ENCODE measurements at places on chromosomes 4 and X.

DNA sequence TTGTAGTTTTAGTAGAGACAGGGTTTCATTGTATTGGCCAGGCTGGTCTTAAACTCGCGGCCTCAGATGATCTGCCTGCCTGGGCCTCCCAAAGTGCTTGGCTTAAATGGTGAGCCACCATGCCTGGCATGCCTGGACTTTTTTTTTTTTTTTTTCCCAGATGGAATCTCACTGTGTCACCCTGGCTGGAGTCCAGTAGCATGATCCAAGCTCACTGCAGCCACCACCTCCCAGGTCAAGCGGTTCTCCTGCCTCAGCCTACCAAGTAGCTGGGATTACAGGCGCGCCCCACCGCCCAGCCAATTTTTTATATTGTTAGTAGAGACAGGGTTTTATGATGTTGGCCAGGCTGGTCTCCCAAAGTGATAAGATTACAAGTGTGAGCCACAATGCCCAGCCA is 8.4 kb downstream of the UBE2K start:
- peak; percentile 48 for DNase-seq

DNA sequence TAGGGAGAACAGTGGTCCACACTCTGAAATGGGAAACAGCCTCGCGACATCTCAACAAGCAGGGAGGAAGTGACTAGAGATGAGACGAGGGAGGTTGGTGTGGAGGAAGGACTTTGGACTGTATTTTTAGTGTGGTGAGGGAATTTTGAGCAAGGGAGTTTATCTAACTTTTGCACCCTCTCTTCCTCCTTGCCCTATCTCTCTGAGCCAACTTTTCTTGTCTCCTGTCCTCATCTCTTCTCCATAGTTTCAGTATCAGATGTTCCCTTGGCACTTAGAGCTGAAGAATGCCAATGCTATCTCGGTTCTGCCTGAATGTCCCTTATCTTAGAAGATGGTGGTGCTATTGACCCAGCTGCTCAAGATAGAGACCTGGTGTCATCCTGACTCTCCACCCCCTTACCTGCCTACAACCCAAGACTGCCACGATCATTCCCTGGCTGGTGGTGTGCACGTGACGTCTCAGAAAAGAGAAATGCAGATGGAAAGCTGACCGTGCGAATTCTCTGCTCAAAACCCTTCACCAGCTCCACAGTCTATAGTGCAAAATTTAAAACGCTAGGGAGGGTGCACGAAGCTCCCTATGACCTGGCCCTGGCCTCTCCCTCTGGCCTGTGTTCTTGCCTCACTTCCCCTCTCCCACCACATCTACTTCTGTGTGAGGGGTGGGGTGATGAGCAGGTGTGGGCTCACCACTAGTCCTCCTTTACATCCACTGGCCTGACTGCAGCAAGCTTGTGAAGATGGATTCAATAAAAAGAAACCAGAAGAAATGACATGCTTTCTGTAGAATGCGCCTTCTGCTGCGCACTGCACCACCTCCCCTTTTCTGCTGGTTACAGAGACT is 20.9 kb downstream of the MPP1 start:
- DNase-seq: no peak

DNA sequence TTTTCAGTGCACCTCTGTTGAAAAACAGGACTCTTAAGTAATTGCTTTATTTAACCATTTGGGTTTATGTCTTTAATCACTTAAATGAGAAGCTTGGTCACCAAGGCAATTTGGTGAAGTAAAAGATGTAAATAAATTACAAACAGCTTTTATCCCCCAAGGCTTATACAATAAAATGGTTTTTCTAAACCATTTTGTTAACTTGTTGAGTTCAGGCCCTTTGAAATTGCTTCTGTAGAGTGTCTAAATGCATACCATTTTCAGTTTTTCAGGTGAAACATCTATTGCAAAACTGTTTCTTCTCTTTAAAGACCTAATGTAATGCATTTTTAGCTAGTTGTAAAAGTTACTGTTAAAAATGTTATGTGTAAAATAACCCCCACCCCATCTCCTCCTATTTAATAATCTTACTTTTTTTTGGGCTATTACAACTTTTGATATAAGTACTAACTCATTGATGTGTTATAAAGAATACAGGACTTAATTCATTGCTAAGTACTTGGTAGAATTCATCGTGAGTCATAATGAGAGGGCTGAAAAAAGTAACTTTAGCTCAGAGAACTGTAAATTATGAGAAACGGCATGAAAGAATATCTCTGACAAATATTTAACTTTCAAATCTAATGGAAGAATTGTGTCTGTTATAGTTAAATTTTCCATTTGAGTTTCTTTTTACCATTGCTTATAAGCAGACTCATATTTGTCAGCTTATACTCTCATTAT is 4.5 kb downstream of the RAPGEF2 start:
- DNase-seq: no peak

GRCh38 chrX:8870411-8870810 is 69.2 kb upstream of the FAM9A start:
- no peak for DNase-seq

GRCh38 chr4:77473509-77473908 is 132.1 kb upstream of the CXCL13 start:
- no peak for DNase-seq

DNA sequence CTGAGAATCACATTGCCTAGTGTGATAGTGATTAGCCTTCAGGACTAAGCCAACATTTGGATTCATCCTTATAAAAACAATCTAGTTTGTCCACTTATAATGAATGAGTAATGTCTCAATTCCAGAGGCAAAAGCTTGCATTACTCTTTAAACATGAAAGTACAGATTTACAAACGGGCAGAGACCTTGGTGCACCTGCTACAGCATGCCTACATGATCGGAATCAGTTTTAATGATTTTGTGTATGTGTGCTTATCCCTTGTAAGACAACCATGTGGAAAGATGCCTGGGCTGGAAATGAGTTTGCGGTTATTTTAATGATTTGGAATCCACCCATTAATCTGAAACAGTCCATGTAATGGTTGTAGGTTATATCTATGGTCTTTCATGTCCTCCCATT is 572.7 kb downstream of the KLHL13 start:
- DNase-seq: no peak

- DNase-seq: no peak
These were observed 18.3 kb upstream of the PRDM8 start for GRCh38 chr4:80178964-80179363.

DNA sequence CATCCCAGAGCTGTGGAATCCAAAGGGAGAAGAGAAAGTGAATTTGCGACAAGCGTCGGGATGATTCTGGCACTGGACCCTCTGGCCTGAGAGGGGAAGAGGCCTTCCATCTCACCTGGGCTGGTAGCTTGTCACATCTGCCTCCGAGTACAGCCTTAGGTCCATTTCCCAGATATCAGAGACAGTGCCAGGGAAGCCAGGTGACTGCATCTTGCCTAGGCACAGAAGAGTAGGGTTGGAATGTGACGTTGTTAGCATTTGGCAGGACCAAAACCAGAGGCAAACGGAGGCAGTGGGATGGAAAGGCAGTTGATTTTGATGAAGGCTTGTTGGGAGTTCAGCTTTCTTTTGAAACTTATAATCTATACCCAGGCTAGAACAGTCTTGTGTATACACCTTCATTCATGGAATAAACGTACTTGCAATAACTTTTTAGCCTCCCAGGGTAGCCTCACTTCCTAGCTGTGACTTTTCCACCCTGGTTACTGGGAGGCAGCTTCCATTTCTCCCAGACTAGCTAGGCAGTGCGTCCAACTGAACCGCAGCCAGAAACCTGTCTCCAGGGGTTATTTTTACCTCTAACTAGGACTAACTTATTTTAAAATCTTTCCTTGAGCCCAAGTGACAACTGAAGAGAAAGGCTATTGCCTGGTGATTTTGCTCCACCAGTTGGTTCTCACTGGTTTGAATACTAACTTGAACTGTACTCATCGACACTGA is 5.9 kb downstream of the SOD3 start:
- no peak for DNase-seq
